ENCODE measurements at places on chromosomes 7 and 10. TPM values are rescaled to one million over a fixed set of nuclear protein-coding genes. Genes with fewer than 3 reads are reported as not detected.

DNA sequence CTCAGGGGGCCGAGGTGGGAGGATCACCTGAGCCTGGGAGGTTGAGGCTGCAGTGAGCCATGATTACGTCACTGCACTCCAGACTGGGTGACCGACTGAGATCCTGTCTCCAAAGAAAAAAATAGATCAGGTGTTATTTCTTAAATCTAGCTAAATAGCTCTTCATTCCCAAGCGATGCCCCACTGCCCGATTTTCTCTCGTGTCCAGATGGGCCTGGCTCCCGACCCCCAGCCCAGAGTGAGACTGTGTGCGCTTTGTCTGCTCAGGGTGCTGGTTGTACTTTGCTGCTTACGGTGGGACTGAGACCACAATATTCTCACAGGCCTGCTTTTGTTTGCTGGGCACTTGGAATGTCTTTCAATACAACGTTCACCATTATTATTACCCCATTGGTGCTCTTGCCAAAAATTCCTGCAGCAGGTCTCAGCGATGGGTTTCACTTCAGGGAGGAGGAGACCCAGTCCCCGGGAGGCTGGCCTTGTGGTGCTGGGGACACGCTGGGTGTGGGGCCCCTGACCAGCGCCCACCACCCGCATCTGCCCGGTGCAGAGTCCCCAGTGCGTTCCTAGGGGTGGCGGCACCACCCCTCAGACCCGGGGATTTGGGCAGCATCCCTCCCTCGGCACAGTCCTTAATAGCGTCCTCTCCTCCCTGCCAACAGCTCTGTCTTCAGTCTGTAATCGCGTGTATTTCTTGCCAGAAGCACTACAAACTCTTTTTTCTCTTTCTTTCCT lies 20.4 kb upstream of the DPYSL4 start:
- no peak overlapping the region for H3K4me3 ChIP-seq
- H3K27me3 ChIP-seq = no peaks in the 10 kb centered on the region
- no peaks in the 10 kb centered on the region for H3K36me3 ChIP-seq
- no peak for DNase-seq

GRCh38 chr7:25087855-25088254 lies 37.2 kb downstream of the CYCS start:
- H3K4me3 ChIP-seq = no peak overlapping the region
- H3K27ac ChIP-seq = no peak overlapping the region
- H3K27me3 ChIP-seq = peaks cover 20% of the 10 kb centered on the region
- no peaks in the 10 kb centered on the region for H3K4me1 ChIP-seq
- no peak for DNase-seq

- DNase-seq = no peak
- H3K4me3 ChIP-seq = peak overlapping the region; percentile 64
- peak overlapping the region; percentile 81 for H3K27ac ChIP-seq
- no peaks in the 10 kb centered on the region for H3K36me3 ChIP-seq
Measured at GRCh38 chr10:84540022-84540616, 211.7 kb downstream of the CCSER2 start.

Gene SPDYE1
- total RNA-seq = not detected

Gene MSS51
- total RNA-seq = 2.8 TPM

- DNase-seq = no peak
- no peaks in the 10 kb centered on the region for H3K36me3 ChIP-seq
- H3K27ac ChIP-seq = no peak overlapping the region
- H3K4me1 ChIP-seq = peaks cover 8% of the 10 kb centered on the region
- no peak overlapping the region for H3K4me3 ChIP-seq
Measured at GRCh38 chr10:102467971-102468438, 16.7 kb upstream of the C10orf95 start.

Data from osteocyte (in vitro differentiated cells).